Sigmoid colon (tissue), 7 donors: ENCODE measurements at places on chromosomes 5 and 9. TPM values are rescaled to one million over a fixed set of nuclear protein-coding genes. Genes with fewer than 3 reads are reported as not detected.

LCNL1 gene
- not detected for polyA plus RNA-seq

SLC26A2 gene
- 88.8 TPM for polyA plus RNA-seq

LECT2 gene
- not detected for polyA plus RNA-seq

EGFLAM gene
- polyA plus RNA-seq, result 2.1 TPM

PCDHGC4 gene
- 0.47 TPM for polyA plus RNA-seq

DOCK8 gene
- polyA plus RNA-seq, result 2.3 TPM

C9orf152 gene
- 49.9 TPM for polyA plus RNA-seq

CRB2 gene
- 0.79 TPM for polyA plus RNA-seq

PLPPR1 gene
- not detected for polyA plus RNA-seq

FBP2 gene
- polyA plus RNA-seq, result 0.04 TPM

IL3 gene
- polyA plus RNA-seq, result not detected

MYOZ3 gene
- polyA plus RNA-seq, result 0.92 TPM

IL5 gene
- not detected for polyA plus RNA-seq

SHROOM1 gene
- polyA plus RNA-seq, result 22.4 TPM

DND1 gene
- 0.60 TPM for polyA plus RNA-seq

ADCY2 gene
- 0.90 TPM for polyA plus RNA-seq

NSG2 gene
- 4.9 TPM for polyA plus RNA-seq

C9orf153 gene
- polyA plus RNA-seq, result not detected

PCDHGC5 gene
- polyA plus RNA-seq, result 0.60 TPM

ADAM19 gene
- 1.2 TPM for polyA plus RNA-seq

HMCN2 gene
- polyA plus RNA-seq, result 3.6 TPM

SLC6A7 gene
- polyA plus RNA-seq, result 10.8 TPM

FOXD4 gene
- polyA plus RNA-seq, result not detected

NUP214 gene
- polyA plus RNA-seq, result 22.0 TPM

GLDC gene
- 1.8 TPM for polyA plus RNA-seq

SLC6A18 gene
- not detected for polyA plus RNA-seq

LRRC19 gene
- 13.8 TPM for polyA plus RNA-seq

SLC34A3 gene
- not detected for polyA plus RNA-seq

TOR4A gene
- 33.0 TPM for polyA plus RNA-seq

CLIC3 gene
- 4.7 TPM for polyA plus RNA-seq

CDH9 gene
- polyA plus RNA-seq, result not detected

TMC1 gene
- polyA plus RNA-seq, result not detected

SEMA5A gene
- 4.7 TPM for polyA plus RNA-seq

FCN1 gene
- polyA plus RNA-seq, result 1.2 TPM

PRELID2 gene
- 62.5 TPM for polyA plus RNA-seq

ROPN1L gene
- not detected for polyA plus RNA-seq

SLC46A2 gene
- not detected for polyA plus RNA-seq

PROB1 gene
- 0.69 TPM for polyA plus RNA-seq

ZNF462 gene
- polyA plus RNA-seq, result 0.60 TPM

GRK6 gene
- 22.8 TPM for polyA plus RNA-seq

MTX3 gene
- 6.1 TPM for polyA plus RNA-seq

SPACA9 gene
- 1.2 TPM for polyA plus RNA-seq

DAB2 gene
- 20.8 TPM for polyA plus RNA-seq

KCNN2 gene
- 0.31 TPM for polyA plus RNA-seq

C6 gene
- 1.8 TPM for polyA plus RNA-seq

ZNF483 gene
- polyA plus RNA-seq, result not detected

TAF1L gene
- not detected for polyA plus RNA-seq

GADD45G gene
- polyA plus RNA-seq, result 8.6 TPM

LCP2 gene
- polyA plus RNA-seq, result 22.3 TPM

LCN9 gene
- not detected for polyA plus RNA-seq
